ENCODE measurements at places on chromosomes 7 and 10.

GRCh38 chr7:20438248-20438647 is 107.5 kb downstream of the ITGB8 start:
- DNase-seq = no peak

DNA sequence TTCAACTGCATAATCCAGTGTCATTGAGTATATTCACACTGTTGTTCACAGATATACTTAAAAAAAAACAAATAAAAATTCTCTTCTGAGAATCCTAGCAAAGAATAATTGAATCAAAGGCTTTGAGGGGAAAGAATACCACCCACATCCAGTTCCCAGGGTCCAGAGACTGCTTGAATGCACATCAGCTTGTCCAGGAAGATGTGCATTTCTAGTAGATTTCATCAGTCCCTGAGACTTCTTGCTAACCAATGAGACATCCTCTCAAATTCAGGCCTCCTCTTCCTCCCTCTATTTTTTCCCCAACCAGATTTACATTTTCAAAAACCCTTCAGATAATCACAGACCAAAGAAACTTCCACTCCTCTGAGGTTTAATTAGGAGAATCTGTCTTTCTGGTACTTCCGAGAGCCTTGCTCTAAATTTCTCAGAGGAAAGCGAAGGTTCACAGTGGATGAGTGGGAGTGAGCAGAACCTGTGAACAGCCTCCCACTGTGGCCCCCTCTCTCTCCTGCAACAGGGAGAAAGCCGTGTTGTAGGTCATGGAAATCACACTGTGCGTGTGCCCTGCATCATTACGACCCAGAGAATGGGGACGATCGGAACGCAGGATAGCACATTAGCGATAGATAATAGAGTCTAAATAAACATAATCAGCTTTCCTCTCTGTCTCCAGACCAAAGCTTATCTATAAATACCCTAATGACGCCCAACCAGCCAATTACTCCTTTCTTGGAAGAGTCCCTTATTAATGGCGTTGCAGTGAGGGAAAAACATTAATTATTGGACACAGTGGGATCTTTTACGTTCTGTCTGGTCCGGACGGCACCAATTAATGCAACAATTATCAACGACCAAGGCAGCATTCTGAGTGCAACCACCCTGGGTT is 212.5 kb downstream of the EMX2 start:
- no peak for DNase-seq

GRCh38 chr7:90896458-90896857 is 300.3 kb downstream of the CDK14 start:
- no peak for DNase-seq

GRCh38 chr7:28055161-28055544 is 125.4 kb downstream of the JAZF1 start:
- DNase-seq = no peak

DNA sequence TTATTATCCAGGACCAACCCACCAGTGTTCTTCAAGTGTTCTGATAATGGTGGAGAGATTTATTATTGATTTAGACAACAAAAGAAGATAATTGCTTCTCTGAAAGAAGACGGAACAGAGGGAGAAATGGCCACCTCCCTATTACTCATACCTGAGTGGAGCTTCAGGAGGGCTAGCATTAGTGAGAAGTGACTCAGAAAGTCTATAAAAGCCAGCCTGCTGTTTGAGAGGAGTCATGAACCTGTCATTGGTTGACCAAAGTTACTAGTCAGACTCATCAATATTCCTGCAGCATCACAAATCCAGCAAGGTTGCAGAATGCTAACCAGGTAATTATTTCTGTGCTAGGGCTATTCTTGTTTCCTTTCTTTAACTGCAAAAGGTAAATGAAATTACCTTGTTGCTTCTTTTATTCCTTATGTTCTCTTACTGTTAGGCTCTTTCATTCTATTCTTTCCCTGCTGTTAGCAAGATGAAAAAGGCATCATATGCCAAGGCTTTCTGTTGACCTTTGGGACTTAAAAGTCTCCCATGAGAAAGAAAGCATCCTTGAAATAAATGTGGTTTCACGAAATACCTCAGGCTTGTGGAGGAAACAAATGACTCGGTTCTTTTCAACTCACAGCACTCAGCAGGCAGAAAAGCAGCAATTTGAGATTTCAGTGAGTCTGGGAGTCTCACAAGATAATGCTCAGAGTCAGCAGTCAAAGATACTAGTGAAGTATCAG is 256.4 kb upstream of the PHYHIPL start:
- no peak for DNase-seq

- no peak for DNase-seq
Measured at GRCh38 chr10:133219782-133220181, 10.2 kb upstream of the UTF1 start.

DNA sequence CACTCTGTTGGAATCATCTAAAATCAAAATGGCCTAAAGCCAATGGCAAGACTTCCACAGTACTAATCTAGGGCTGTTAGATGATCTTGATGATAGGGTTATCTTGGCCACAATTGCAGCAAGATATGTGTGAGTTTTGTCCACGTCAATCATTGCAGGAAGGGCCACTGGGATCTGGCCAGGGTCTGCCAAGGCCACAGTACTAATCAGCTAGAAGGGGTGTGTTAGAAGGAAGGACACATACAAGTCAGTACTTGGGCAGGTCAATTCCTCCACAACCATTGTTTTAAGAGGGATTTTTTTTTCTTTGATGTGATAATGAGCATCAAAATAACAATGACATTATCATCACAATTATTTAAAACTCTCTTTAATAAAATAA is 1.6 kb downstream of the LMOD2 start:
- DNase-seq = no peak

DNA sequence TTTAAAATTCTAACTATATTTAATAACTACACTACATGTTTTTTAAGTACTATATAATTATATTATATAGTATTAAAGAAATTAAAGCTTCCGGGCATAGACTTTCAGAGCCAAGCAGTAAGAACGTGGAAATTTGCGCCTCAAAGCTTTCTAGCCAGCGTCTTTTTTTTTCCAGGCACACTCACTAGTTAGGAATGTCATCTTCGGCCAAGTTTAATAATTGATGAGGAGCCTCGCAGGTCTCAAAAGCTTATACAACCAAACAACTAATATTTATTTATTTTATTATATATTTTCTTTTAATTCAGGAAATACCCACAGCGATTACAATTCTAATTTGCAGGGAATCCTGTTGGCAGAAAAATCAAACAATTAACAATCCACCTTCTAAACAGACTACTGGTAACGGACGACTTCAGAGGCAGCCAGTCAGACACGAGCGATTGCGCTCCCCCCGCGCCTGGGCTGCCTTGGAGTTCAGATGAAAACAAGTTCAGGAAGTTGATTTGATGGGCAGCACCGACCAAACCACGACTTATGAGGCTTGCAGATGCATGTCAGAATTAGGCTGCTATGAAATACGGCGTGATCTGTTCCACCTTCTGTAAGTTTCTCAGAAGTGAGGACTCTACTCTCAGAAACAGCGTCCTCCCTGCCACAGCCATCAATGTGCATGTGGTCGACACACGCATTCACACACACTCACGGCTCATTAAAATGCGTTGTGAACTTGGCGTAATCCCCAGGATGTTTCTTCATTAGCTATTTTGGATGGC is 431.8 kb upstream of the MGMT start:
- no peak for DNase-seq

GRCh38 chr10:43648095-43648397 is 635 bp downstream of the ZNF32 start:
- DNase-seq = no peak

DNA sequence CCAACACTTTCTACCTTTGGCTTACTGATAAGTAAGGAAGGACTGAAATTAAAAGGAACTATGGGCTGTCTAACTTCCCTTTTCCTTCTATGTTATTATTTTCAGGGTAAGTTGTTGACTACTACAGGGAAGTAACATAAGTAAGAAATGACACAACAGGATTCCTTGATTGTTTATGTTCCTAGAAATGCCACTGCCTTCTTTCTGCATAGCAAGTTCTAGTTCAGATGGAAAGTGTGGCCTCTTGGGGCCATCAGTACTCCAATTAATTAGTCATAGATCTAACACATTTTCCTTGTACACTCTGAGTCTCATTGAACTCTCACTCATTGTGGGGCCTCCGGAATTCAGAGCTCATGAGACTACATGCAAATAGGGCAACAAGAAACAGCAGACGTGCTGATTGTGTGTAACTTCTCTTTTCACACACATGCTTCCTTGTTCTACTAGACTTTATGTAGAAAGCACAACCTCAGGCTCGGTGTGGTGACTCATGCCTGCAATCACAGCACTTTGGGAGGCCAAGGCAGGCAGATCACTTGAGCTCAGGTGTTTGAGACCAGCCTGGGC is 35.3 kb upstream of the HIBADH start:
- DNase-seq = no peak

- DNase-seq = no peak
Measured at GRCh38 chr10:43214956-43215561, 51.8 kb downstream of the RASGEF1A start.

DNA sequence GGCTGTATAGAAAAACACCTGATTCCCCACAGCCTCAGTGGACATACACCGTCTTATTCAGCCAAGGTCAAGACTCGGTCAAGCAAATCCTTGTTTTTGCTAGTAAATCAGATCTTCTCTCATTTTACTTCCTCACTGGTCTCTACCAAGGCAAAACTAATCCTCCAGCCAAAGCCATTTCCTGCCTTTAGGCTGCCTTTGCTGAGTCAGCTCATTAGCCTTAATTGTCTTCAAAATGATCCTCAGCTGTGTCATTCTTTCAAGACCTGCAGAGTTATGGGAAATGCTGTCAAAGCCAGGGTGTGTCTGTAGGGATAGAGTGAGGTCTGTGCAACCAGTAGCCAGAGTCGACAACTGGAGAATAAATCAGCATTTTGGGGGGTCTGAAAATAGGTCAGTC is 107.2 kb upstream of the FAM180A start:
- no peak for DNase-seq

GRCh38 chr10:7519351-7519750 is 108.5 kb upstream of the SFMBT2 start:
- DNase-seq = no peak

DNA sequence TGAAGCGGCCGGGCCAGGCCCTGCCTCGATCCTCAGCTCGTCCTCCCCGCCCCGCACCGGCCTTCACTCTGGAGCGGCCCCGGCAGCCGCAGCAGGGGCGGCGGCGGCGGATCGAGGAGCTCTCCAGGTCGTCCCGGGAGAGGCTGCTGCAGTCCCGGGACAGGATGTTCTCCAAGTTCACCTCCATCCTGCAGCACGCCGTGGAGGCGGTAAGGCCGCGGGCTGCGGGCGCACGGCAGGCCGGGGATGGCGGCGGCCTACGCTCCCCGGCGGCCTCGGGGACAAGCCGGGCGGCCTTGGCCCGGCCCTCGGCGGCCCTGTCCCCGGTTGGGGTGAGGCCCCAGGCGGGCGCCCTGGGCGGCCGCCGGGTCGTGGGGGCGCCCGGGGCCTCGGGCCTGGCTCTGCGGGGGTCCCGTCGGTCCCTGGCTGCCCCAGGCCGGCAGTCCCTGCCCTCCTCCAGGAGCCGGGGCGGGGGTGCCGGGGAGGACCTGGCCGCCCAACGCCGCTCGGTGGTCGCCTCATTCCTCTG is 399 bp downstream of the FHIP2A start:
- DNase-seq = no peak

- DNase-seq = no peak
Measured at GRCh38 chr10:10587744-10588393, 429.8 kb upstream of the CELF2 start.

- no peak for DNase-seq
Measured at GRCh38 chr7:20030915-20031362, 186.2 kb downstream of the MACC1 start.

GRCh38 chr7:142384493-142384922 is 126.7 kb upstream of the PRSS58 start:
- DNase-seq = no peak

DNA sequence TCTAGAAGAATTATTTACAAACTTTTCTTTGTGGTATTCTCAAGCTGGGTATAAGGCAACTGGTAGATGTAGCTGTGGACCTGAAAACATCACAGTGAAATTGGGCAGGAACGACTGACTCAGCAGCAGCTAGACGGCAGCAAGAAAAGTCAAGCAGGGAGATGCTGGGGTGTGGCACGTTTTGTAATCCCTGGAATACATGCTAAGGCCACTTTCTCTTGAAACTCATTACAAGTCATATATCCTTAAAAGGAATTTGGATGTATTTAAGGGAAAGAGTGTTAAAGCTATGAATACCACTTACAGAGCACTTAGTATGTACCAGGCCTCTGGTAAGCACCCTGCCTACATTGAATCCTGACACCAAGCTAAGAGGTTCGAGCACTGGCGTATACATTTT is 17.4 kb downstream of the BEND7 start:
- DNase-seq = no peak

- DNase-seq = no peak
Measured at GRCh38 chr7:82818171-82818570, 344.5 kb downstream of the PCLO start.

- DNase-seq = no peak
Measured at GRCh38 chr7:26329520-26330255, 38.0 kb downstream of the SNX10 start.

DNA sequence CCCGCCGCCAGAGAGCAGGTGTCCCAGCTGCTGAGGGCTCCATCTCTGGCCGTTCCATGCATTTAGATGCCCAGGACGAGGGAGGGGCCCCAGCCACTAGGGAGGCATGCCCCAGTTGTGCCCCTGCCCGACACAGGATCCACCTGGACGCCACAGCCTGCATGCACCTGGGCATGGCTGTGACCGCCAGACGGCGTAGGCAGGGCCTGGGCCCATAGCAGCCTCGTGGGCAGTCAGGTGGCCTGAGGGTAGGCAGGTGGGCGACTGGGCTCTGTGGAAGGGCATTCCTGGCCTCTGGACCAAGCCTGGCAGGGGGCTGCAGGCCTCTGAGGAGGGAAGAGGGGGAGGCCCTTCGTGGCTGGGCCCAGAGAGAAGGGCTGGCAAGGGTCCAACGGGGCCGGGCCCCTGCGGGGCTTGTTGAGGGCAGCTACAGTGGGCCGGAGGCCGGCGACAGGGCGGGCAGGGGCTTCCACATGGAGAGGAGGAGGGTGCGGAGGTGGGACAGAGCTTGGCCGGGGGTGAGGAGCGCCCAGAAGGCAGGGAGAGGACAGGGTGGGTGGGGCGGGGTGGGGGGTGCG is 76.0 kb upstream of the NKX6-2 start:
- no peak for DNase-seq

DNA sequence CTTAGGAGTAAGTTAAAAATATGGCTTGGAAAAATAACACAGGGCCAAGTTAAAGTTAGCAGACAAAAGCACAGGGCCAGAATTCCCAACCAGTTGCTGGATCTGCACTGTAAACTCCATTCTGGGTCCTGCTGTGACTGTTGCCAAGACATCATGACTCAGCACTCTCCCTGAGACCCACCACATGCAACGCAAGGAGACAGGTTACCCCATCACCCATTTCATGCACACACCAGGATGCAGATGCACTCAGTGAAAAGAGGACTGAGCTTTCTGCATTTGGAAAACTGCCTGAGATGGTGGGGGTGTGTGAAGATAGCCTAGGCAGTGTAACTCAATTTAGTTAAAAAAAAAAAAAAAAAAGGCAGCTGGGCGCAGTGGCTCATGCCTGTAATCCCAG is 97.6 kb upstream of the ZNF438 start:
- peak; percentile 11 for DNase-seq

GRCh38 chr7:70645876-70646351 is 486.0 kb upstream of the GALNT17 start:
- DNase-seq = peak; percentile 23

- DNase-seq = no peak
Measured at GRCh38 chr7:22474645-22475044, 25.3 kb downstream of the STEAP1B start.

- no peak for DNase-seq
Measured at GRCh38 chr7:140160308-140160707, 16.5 kb downstream of the KDM7A start.

Measured in NCI-H446 (cell line).